Motor neuron (in vitro differentiated cells): ENCODE measurements at places on chromosomes 11 and 22. TPM values are rescaled to one million over a fixed set of nuclear protein-coding genes. Genes with fewer than 3 reads are reported as not detected.

XPNPEP3 gene
- 20.3 and 23.9 TPM in 2 replicates for total RNA-seq

VSIG10L2 gene
- 0.06 and 0.16 TPM in 2 replicates for total RNA-seq

MGAT3 gene
- 21.0 and 22.8 TPM in 2 replicates for total RNA-seq

PTS gene
- 35.8 and 40.2 TPM in 2 replicates for total RNA-seq

CRYBA4 gene
- total RNA-seq: 0.31 TPM in 1 of 2 replicates, not detected in the other

CCND1 gene
- total RNA-seq: 111 and 132 TPM in 2 replicates

ARVCF gene
- total RNA-seq: 36.8 and 37.1 TPM in 2 replicates

OVOL1 gene
- total RNA-seq: 0.28 TPM in 1 of 2 replicates, not detected in the other

PELI3 gene
- 5.9 and 9.6 TPM in 2 replicates for total RNA-seq

MRGPRD gene
- total RNA-seq: not detected in 2 replicates

TRIM6 gene
- 1.8 and 2.2 TPM in 2 replicates for total RNA-seq

SMTNL1 gene
- total RNA-seq: 0.25 and 0.27 TPM in 2 replicates

FDX1 gene
- total RNA-seq: 5.8 and 6.0 TPM in 2 replicates

OR5P2 gene
- total RNA-seq: 0.38 TPM in 1 of 2 replicates, not detected in the other

HBE1 gene
- not detected in 2 replicates for total RNA-seq

CELF1 gene
- 113 and 117 TPM in 2 replicates for total RNA-seq

MUC5AC gene
- total RNA-seq: 0.21 and 0.23 TPM in 2 replicates

SYT7 gene
- 12.0 and 13.5 TPM in 2 replicates for total RNA-seq

ANKRD13D gene
- 34.2 and 43.1 TPM in 2 replicates for total RNA-seq

TRPM5 gene
- 0.14 TPM in 1 of 2 replicates, not detected in the other for total RNA-seq

DDI1 gene
- 1.6 and 2.6 TPM in 2 replicates for total RNA-seq

TMEM45B gene
- total RNA-seq: 0.23 and 0.31 TPM in 2 replicates

SOX6 gene
- 3.5 and 4.2 TPM in 2 replicates for total RNA-seq

GLB1L2 gene
- total RNA-seq: 5.0 TPM in 2 replicates

FAM111B gene
- total RNA-seq: 13.8 and 14.4 TPM in 2 replicates

MEI1 gene
- total RNA-seq: 0.11 and 2.1 TPM in 2 replicates

MRGPRX4 gene
- total RNA-seq: 0.20 TPM in 1 of 2 replicates, not detected in the other

MS4A7 gene
- total RNA-seq: not detected in 2 replicates
